ENCODE measurements at places on chromosomes 2 and 18.

GRCh38 chr18:7133181-7133580 lies 15.6 kb upstream of the LAMA1 start:
- DNase-seq = no peak

DNA sequence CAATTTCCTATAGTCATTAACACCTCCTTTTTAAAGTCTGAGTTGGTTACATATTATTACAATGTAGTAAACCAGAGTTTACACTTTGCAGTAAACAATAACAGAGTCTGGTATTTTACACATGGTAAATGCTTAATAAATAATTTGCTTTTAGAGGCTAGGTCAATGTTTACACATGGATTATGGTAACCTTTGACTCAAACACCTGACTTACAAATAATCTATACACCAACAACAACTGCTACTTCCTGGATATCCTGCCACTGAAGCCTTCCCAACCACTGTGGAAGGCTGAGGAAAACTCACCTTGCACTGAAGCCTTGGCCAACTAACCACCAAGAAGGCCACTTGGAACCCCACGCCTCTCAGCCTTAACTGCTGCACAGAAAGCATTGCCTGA lies 5.4 kb downstream of the ALS2 start:
- no peak for DNase-seq

DNA sequence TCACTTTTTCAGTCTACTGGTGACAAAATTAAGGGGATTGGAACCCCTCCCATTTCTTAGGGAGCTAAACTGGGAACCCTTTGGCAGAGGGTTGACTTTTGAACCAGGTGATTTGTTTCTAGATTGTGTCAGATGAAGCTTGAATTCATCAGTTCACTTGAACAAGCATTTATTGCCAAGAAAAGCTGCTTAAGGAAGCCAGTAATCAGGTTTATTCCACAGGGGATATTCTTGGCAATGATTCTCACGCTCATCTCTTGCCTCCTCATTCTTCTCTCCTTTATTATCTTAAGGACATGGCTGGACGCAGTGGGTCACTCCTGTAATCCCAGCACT lies 101.0 kb downstream of the ALPK2 start:
- no peak for DNase-seq

- DNase-seq = no peak
Observed at GRCh38 chr2:70852824-70853223, 17.2 kb upstream of the CD207 start.

- no peak for DNase-seq
Observed at GRCh38 chr2:234492717-234493485, 4.0 kb downstream of the ARL4C start.

DNA sequence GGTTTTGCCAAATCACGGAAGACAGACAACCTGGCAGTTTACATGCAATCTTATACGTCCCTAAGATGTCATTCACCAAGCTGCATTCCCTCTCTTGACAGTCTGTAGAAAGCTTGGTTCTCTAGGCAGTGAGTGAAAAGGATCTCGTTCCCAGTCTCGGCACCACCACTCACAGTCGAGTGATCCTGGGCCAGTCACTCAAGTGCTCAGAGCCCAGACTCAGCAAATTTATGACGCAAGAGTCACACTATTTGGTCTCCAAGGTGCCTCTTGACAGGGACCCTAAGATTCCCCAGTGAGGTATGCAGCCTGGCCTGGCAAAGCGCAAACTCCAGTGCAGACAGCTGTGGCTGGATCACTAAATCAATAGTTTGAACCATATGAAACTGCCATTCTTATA lies 77.9 kb downstream of the EIPR1 start:
- no peak for DNase-seq

GRCh38 chr2:145593991-145594614 lies 1074.2 kb upstream of the ZEB2 start:
- DNase-seq = no peak

DNA sequence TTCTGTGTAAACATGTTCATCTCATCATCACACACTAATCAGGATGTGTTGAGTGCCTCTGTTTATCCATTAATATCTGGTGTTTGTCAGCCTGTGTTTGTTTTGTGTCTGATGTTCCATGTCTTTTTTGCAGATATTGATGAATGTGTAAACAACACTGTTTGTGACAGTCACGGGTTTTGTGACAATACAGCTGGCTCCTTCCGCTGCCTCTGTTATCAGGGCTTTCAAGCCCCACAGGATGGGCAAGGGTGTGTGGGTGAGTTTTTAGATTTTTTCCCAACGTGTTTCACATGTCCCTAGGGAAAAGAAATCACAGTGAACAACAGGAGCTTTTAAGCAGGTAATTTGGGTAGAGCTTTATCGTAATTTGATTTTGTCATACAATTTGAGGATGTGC lies 133.7 kb upstream of the RASGRP3 start:
- DNase-seq = no peak

DNA sequence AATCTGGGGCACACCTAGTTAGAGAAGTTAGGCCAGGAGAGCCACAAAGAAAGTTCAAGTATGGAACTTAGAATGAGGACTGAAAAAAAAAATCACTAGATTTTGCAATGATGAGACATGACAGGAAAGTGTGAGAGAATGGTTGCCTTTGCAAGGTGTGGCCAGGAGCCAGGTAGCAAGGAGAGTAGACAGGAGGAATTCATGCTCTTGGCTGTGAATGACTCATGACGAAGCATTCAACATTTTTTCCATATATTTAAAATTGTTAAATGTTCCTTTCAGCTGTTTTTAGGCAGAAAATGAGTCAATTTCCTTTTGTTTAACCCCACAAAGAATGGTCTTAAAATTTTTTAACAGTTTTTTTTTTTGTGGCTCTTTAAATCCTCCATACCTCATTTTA lies 636.9 kb downstream of the PLCL1 start:
- DNase-seq = no peak

DNA sequence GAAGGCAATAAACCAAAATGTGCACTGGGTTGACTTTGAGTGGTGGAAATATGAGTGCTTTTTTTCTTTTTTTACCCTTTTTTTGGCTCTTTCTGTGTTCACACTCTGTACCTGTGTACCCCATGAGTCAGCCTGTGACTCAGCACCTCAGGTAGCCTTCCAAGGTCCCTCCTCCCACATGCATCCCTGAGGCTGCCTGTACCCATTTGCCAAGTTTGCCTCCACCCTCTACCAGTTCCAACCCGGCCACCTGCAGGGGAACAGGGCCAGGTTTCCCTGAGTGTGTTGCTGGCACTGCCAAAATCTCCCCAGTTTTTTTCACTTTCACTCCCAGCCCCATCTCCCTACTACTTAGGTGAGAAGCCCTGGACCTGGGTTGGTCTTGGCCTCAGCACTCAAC lies 14.0 kb downstream of the CXCR1 start:
- DNase-seq = no peak

- no peak for DNase-seq
Observed at GRCh38 chr2:190417045-190417842, 9.1 kb downstream of the MFSD6 start.

GRCh38 chr2:85303780-85304531 lies 23.8 kb downstream of the TGOLN2 start:
- DNase-seq = no peak

GRCh38 chr2:112829101-112829960 lies 7.2 kb downstream of the IL1B start:
- DNase-seq = no peak

- no peak for DNase-seq
Observed at GRCh38 chr18:71020342-71021029, 731.6 kb downstream of the SOCS6 start.

- no peak for DNase-seq
Observed at GRCh38 chr2:177348733-177349693, 43.6 kb upstream of the AGPS start.

- DNase-seq = peak; percentile 52
Observed at GRCh38 chr18:24176727-24177416, 38.0 kb downstream of the CABYR start.

DNA sequence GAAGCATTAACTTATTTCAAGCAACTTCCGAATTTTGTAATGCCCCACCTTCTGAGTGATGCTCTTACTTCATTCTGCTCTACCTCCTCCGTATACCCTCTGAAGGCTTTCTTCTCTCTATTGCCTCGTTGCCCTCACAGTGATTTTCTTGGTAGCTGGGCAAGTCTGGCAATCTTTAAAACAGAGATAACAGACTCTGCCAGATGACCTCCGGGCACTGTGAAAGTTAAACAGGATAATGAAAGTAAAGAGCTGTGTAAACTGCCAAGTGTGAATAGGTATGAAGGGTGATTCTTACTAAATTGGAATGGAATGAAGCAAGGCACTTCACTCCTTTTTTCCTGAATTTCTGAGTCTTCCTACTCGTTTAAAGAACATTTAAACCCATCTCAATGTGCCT lies 207.3 kb upstream of the GYPC start:
- no peak for DNase-seq

- DNase-seq = no peak
Observed at GRCh38 chr18:36302676-36303075, 5.2 kb downstream of the FHOD3 start.

DNA sequence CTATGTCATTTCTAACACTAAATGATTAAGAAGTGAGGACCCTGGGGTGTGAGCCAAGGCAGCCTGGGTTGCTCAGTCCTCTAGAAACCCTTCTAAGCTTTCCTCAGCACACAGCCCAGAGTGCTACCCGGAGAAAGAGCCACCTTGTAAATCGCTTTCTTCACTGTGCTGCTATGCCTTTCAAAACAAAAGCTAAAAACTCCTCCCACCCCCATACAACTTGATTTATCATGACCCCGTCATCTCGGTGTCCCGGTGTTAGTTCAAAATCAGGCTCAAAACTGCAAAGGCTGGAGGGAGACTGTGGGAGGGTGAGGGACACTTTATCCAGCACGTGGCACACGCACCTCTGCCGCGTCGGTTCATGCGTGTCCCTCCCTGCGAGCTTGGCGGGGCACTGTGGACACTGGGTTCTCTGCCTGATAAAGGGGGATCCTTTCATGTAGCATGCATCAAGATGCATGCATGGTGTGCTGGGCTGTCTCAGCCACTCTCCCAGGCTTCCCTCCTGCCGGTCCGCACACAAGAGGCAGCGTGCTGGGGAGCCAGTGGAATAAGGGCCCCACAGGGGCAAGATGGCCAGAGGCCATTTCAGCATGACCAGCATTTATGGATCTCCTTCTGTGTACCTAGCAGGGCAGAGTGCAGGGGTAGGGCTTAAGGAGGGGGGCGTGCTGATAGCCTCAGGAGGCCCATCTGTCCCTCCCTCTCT lies 170.4 kb downstream of the SMAD7 start:
- no peak for DNase-seq

DNA sequence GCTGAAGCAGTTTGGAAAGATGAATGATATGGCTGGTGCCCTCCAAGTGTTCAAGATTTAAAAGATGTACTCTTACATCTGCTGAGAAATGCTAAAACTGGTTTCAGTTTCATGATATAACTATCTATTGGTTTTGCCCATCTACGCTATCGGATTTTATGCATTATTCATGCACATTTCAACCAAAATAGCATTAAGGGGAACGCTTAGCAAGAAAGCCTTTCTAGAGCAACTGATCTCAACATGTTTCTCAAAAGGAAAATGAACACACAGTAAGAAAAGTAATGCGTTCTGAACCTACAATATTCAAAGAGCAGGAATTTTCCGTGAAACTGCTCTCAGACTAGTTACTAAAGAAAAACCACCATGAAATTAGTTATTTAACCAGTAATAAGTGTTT lies 93.9 kb downstream of the CABYR start:
- DNase-seq = no peak

GRCh38 chr2:3323360-3324035 lies 54.1 kb downstream of the EIPR1 start:
- DNase-seq = no peak

DNA sequence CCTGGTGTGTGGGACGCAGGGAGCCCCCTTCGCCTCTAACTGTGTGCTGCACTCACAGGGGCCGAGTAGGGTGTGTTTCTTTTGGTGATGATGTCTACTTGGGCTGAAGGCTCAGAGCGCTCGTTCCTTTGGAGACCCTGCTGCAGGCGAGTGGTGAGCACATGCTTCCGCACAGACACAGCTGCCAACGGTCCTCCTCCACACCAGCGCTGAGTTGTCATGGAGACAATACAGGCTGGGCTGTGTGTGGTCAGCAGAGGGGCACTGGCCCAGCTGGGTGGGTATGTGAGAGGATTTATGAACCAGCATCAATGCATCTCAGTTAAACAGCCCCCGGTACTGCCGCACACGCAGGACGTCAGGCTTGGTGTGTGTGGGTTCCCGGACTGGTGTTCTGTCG lies 143.5 kb downstream of the SH3RF3 start:
- no peak for DNase-seq

DNA sequence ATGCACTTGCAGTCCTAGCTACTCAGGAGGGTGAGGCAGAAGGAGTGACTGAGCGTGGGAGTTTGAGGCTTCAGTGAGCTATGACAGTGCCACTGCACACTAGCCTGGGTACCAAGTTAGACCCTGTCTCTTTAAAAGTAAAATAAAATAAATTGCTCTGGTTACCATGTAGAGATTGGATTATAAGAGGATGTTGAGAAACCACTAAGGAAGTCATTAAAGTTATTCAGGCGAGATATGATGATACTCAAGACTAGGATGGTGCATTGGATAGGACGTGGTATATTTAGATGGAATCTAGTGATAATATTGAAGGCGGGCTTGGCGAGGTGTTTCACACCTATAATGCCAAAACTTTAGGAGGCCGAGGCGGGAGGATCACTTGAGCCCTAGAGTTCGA lies 50.6 kb downstream of the BMPR2 start:
- no peak for DNase-seq

DNA sequence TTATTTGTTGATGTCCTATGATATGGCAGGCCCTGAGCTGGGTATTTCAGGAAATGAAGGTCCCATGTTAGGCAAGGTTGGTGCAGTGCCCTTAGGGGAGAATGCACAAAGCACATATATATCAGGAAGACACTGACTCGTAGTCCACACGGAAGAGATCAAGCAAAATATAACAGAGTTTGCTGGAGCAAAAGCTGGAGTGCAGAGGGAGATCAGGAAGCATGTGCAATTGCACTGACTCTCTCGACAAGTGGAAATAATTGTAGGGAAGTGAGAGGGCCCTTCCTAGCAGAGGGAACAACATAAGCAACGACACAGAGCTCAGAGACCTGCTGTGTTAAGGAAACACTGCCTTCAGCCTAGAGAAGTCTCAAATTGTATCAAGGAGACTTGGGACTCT lies 4.2 kb downstream of the ZNF385B start:
- no peak for DNase-seq

GRCh38 chr2:70679259-70679658 lies 88.7 kb downstream of the ADD2 start:
- DNase-seq = no peak

- DNase-seq = no peak
Observed at GRCh38 chr2:195238379-195238778, 418.6 kb upstream of the SLC39A10 start.

DNA sequence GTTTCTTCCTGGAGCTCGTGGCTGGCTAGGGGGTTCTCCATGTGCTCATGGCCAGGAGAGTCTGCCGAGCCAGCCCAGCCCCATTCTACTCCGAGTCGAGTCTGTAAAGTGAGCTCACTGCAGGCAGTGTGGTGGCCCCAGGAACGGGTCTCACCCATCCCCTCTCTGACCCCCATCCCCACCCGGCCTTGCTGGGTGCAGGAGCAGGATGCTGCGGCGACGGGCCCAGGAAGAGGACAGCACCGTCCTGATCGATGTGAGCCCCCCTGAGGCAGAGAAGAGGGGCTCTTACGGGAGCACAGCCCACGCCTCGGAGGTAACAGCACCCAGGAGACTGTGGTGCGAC lies 1.4 kb downstream of the ANO7 start:
- DNase-seq = no peak

Data from stimulated activated CD4-positive, alpha-beta T cell treated with anti-CD3 and anti-CD28 coated beads, Interleukin-12 subunit alpha, Interleukin-12 subunit beta, amount 100 ng/mL, for 48 hours (primary cell).